ENCODE measurements at places on chromosomes 11 and 22. TPM values are rescaled to one million over a fixed set of nuclear protein-coding genes. Genes with fewer than 3 reads are reported as not detected.

PDHX gene
- total RNA-seq = 52.5 TPM

C11orf21 gene
- 0.11 TPM for total RNA-seq

TRIM5 gene
- 15.2 TPM for total RNA-seq

APLNR gene
- not detected for total RNA-seq

MRGPRD gene
- not detected for total RNA-seq

GVQW3 gene
- total RNA-seq = 0.34 TPM

- peak; percentile 74 for DNase-seq
These were observed 17.3 kb downstream of the TRMU start for GRCh38 chr22:46352691-46353386.

DNA sequence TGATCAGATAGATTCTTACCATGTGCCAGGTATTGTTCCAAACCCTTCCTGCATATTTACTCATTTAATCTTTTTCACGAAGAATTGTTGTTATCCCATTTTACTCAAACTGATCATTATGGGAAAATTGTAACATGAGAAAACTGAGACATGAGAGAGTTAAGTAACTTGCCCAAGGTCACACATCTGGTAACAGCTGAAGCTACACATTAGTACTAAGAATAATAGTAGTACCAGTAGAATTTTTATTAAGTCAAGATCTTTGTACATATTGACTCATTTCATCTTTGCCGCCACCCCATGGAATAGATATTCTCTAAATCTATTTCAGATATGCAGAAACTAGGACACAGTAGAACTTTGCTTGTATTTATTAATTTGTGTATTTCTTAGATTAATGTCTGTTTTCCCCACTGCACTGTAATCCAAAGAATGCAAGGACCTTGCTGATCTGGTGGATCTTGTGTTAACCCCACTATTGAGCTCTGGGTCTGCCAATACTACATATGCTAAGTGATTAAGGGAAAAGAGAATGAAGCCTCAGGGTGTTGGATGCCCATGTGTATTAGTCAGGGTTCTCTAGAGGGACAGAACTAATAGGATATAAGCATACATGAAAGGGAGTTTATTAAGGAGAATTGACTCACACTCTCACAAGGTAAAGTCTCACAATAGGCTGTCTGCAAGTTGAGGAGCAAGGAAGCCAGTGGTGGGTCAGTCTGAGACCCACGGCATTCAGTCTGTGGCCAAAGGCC lies 72.8 kb downstream of the PARVA start:
- peak; percentile 11 for DNase-seq

GRCh38 chr11:77359481-77359880 lies 58.0 kb upstream of the GDPD4 start:
- DNase-seq = no peak

GRCh38 chr11:2296913-2297622 lies 4.7 kb downstream of the C11orf21 start:
- DNase-seq = no peak

DNA sequence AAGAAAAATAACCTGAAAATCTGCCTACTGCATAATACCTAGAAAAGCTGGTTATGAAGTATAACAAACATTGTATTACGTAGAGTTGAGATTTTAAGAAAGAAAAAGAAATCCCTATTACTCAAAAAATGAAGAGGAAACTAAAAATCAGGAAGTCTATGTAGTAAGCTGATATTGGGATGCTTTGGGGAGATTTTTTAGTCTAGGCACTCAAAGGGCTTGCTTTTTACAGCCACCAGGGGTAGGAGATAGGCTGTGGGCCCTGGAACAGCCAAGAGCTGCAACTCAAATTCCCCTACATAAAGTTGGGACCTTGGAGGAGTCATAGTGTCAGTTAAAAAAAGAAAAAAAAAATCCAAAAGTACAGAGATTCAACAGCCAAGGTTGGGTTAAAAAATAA lies 90.4 kb downstream of the RELT start:
- no peak for DNase-seq

All from Daoy (cell line).